Panc1 (cell line): ENCODE measurements at places on chromosomes 12 and 14.

DNA sequence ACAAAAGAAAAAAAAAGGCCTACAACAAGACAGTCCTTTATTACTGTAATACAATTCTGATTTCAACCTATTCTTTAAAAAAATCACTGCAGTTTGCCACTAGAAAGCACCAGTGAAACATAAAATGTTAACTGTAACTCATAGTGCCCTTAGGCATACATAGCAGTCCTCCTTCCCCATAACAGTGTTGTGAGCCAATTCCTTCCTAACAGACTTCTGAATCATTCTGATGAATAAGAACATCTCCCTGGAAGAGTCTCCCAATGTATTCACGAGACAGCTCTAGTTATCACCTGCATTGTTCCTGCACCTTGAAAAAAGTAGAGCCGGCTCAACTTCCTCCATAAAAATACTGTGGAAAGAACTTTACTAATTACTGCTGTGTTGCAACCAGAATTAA, 213.6 kb upstream of the FSCB start:
- no peaks in the 10 kb centered on the region for H3K36me3 ChIP-seq
- no peak overlapping the region for H3K27ac ChIP-seq
- DNase-seq = no peak
- H3K27me3 ChIP-seq = no peaks in the 10 kb centered on the region

GRCh38 chr14:68594737-68595380, 198.0 kb downstream of the ZFP36L1 start:
- no peaks in the 10 kb centered on the region for H3K27me3 ChIP-seq
- H3K4me3 ChIP-seq = no peak overlapping the region

DNA sequence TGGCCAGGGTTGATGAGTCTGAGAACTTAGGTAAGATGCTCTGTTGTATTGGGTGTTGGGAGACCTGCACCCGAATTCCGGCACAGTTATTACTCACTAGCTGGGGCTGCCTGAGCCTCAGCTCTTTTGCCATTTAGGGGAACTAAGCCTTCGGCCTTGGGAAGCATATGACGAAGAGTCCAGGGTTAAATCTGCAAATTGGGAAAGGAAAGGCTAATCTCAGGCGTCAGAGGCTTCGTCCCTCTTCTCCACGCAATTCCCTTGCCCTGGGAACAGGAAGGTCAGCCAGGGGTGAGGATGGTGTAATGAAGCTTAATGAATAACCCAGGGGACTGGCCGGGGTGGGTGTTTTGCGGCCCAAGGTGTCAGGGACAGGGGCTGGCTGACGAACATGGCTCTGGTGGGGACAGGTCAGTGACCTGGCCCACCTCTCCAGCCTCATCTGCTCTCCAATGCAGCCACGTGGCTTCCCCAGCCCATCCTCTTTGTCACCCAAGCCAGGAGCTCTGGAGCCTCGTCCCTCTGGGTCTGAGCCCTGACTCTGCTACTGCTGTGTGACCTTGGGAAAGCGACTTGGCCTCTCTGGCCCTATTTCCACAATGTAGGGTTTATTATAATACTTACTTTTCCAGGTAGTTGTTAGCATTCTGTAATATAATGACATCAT, 3.8 kb upstream of the SDSL start:
- no peak for DNase-seq
- no peaks in the 10 kb centered on the region; the same call in 1 of the 2 replicates for H3K36me3 ChIP-seq
- no peaks in the 10 kb centered on the region; the same call in 1 of the 2 replicates for H3K4me1 ChIP-seq

DNA sequence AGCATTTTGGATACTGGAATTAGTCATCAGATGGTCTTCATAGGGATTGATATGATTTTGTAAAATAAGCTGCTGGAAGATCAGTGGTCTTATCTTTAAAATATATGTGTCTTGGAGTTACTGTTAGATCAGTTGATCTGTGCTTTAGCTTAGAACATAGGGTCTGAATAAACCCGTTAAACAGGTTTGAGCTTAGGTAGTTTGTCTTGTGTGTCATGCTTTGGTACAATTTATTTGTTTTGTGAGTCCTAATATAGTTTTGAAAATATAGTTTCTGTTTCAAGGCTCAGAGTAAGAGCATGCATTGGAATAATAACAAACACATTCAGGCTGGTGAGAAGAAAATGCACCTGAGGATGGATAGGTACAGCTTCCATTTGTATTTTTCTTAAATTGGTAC, 505.0 kb downstream of the SLC16A7 start:
- H3K4me1 ChIP-seq = no peaks in the 10 kb centered on the region
- H3K27me3 ChIP-seq = no peaks in the 10 kb centered on the region
- H3K27ac ChIP-seq = no peak overlapping the region
- no peaks in the 10 kb centered on the region for H3K36me3 ChIP-seq
- H3K4me3 ChIP-seq = no peak overlapping the region

- no peaks in the 10 kb centered on the region for H3K36me3 ChIP-seq
- peaks cover 9% of the 10 kb centered on the region for H3K4me1 ChIP-seq
- no peaks in the 10 kb centered on the region for H3K27me3 ChIP-seq
- H3K27ac ChIP-seq = no peak overlapping the region
- no peak for DNase-seq
- no peak overlapping the region for H3K4me3 ChIP-seq
Measured at GRCh38 chr12:49626169-49626835, 2.9 kb downstream of the PRPF40B start.

DNA sequence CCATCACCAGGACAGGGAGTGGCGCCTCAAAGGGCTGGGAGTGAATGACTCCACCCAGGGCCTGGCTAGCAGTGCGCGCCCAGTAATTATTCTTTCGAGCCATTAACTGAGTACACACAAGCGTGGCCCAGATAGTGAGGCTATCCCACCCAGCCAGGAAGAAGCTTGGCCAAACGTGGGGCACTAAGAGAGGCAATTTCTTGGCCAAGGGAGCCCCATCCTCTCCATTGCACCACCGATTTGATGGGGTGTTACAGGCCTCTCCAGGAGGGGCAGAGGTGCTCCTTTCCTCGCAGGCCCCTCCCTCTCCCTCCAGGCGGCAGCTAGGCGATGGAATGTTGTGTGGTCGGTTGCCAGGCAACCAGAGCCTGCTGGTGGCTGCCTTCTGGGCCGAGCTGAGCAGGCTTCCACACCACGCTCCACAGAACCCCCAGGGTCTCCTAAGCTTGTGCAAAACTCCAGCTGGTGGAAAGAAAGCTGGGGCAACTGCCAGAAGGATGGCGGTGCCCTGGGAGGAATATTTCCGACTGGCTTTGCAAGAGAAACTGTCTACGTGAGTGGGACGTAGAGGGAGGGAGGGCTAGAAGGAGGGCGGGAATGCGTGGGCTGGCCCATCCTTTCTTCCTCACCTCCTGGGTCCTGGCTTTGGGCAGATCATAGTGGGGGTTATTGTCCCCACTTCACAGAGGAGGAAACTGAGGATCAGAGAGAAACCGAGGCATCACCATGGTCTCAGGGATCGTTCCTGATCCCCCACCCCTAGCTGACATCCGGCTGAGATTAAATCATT, at the start of gene CFAP73:
CFAP73 (plus strand) TSS at position 364 of the 790 bp plus-strand sequence; CDS start at position 498, 134 bp downstream.
- no peak for DNase-seq
- H3K4me1 ChIP-seq = peaks cover 12% of the 10 kb centered on the region; the same call in 1 of the 2 replicates
- H3K27ac ChIP-seq = no peak within 1 kb of the TSS
- H3K36me3 ChIP-seq = no peaks in the 10 kb centered on the region
- H3K4me3 ChIP-seq = no peak within 1 kb of the TSS

- H3K36me3 ChIP-seq = no peaks in the 10 kb centered on the region
- H3K27ac ChIP-seq = no peak overlapping the region
- no peaks in the 10 kb centered on the region for H3K4me1 ChIP-seq
- H3K27me3 ChIP-seq = no peaks in the 10 kb centered on the region
- H3K4me3 ChIP-seq = no peak overlapping the region
- no peak for DNase-seq
Measured at GRCh38 chr14:104639471-104639870, 34.9 kb upstream of the TMEM179 start.

- no peak for DNase-seq
- no peaks in the 10 kb centered on the region for H3K4me1 ChIP-seq
- H3K27me3 ChIP-seq = no peaks in the 10 kb centered on the region
- no peaks in the 10 kb centered on the region for H3K36me3 ChIP-seq
- H3K4me3 ChIP-seq = no peak overlapping the region
Measured at GRCh38 chr12:15982471-15982870, 71.3 kb downstream of the DERA start.

DNA sequence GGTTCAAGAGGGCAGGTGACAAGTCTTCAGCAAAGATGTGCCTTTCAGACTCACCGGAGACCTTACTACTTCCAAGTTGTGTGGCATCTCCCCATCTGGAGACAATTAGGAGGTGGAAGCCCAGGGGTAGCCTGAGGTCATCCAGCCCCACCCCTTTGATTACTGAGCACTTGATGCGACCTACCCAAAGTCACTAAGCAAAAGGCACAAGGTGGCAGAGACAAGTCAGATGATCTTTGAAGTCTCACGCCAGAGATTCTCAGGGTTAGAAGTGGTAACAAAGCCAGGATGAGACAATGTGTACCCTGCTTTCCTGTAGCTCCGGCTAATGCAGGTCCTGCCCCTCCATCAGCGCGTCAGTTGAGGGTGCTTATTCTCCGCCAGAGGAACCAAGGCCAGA, 1.4 kb upstream of the FOXN3 start:
- H3K4me1 ChIP-seq = no peaks in the 10 kb centered on the region
- no peaks in the 10 kb centered on the region for H3K27me3 ChIP-seq
- H3K27ac ChIP-seq = no peak overlapping the region
- H3K36me3 ChIP-seq = no peaks in the 10 kb centered on the region

- H3K4me1 ChIP-seq = peaks cover 21% of the 10 kb centered on the region
- H3K4me3 ChIP-seq = no peak overlapping the region
- H3K36me3 ChIP-seq = no peaks in the 10 kb centered on the region
- no peak overlapping the region for H3K27ac ChIP-seq
Measured at GRCh38 chr12:57241402-57242310, 9.3 kb downstream of the STAC3 start.

GRCh38 chr12:132117558-132117875, 26.6 kb downstream of the DDX51 start:
- no peak overlapping the region for H3K4me3 ChIP-seq
- no peaks in the 10 kb centered on the region for H3K27me3 ChIP-seq
- no peak overlapping the region for H3K27ac ChIP-seq
- DNase-seq = no peak
- no peaks in the 10 kb centered on the region for H3K4me1 ChIP-seq

DNA sequence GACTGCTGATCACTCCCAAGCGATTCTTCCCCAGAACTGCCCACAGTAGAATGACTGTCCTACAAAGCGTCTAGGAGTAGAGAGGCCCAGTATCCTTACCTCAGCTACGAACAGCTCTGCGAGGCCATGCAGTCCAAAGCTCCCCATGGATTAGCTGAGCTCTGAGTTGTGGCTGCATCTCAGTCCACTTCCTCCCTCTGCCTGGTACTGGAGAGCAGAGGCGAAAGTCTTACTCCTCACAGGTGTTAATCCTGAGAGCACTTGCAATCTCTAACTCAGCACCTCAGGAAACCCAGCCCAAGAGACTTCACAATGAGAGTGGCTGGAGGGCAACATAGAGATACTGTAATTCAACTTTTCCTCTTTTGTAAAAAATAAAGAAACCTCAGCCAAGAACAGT, 493.1 kb downstream of the BCAT1 start:
- no peaks in the 10 kb centered on the region for H3K4me1 ChIP-seq
- H3K27ac ChIP-seq = no peak overlapping the region
- no peaks in the 10 kb centered on the region for H3K27me3 ChIP-seq
- no peaks in the 10 kb centered on the region for H3K36me3 ChIP-seq

- DNase-seq = no peak
- no peak overlapping the region for H3K27ac ChIP-seq
- H3K27me3 ChIP-seq = no peaks in the 10 kb centered on the region
- H3K36me3 ChIP-seq = no peaks in the 10 kb centered on the region; the same call in 1 of the 2 replicates
Measured at GRCh38 chr14:75987201-75987970, 1.8 kb downstream of the IFT43 start.

DNA sequence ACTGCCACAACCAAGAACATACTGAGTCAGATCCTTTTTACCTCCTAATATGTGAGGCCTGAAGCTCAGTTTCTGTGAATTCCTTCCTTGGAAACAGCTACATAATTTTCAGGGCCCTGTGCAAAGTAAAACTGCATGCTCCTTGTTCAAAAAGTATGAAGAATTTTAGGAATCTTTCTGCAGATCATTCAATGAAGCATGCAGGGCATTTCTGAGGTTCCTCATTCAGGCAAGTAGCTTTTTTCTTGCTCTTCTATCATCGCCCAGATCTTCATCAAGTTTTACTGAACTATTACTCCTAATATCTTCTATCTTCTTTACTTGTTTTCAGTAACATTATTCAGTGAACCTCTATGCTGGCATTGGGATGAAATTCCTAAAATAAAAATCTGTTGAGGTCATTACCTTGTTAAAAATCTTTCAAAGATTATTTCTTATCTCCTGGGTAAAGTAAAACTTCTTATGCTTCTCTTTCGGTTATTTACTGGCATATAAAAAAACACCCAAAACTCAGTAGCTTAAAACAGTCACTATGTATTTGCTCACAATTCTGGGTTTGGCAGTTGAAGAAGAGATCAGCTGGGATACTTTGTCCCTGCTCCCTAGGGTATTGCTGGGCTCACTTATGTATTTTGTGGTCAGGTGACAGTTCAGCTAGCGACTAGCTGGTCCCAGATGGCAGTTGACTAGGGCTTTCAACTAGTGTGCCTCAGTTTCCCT, 42.6 kb upstream of the KRR1 start:
- peak overlapping the region; percentile 89 for H3K27ac ChIP-seq
- H3K27me3 ChIP-seq = no peaks in the 10 kb centered on the region
- no peak overlapping the region for H3K4me3 ChIP-seq
- H3K36me3 ChIP-seq = no peaks in the 10 kb centered on the region
- DNase-seq = no peak

DNA sequence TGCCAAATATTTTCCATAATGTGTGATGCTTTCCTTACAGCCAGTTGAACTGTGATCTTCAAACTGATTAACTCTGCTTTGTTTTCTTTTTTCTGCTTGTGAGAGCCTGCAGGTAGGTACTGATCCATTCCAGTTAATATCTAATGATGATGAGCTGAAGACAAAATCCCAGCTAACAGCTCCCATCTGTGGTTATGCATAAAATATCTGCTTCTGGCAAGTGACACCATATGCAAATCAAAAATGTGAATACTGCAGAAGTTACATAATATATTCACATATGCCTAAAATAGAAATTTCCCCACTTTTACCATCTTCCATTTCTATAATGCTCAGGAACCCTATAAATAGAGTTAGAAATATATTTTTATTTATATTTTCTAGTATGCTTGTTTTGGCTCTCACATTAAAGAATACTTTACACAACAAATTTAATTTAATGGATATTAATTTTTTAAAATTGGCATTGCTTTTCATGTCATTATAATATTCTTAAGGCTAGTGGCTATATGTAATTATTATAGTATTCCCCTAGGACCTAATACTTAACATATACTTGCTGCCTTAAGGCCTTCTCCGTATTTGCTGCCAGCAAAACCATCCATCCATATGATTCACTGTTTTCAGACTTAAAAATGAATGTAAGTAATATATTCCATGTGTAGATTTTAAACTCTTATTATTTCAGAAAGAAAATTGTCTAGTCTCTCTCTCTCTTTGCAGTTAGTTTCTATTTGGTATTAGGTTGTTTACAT, 83.8 kb downstream of the CCER1 start:
- H3K36me3 ChIP-seq = no peaks in the 10 kb centered on the region
- no peak overlapping the region for H3K27ac ChIP-seq
- DNase-seq = no peak
- H3K4me1 ChIP-seq = no peaks in the 10 kb centered on the region
- no peak overlapping the region for H3K4me3 ChIP-seq
